Panc1 (cell line): ENCODE measurements at places on chromosomes 1 and 21. TPM values are rescaled to one million over a fixed set of nuclear protein-coding genes. Genes with fewer than 3 reads are reported as not detected.
A peak's percentile ranks its signal among the peaks of the same experiment; 100 is the strongest.

DNA sequence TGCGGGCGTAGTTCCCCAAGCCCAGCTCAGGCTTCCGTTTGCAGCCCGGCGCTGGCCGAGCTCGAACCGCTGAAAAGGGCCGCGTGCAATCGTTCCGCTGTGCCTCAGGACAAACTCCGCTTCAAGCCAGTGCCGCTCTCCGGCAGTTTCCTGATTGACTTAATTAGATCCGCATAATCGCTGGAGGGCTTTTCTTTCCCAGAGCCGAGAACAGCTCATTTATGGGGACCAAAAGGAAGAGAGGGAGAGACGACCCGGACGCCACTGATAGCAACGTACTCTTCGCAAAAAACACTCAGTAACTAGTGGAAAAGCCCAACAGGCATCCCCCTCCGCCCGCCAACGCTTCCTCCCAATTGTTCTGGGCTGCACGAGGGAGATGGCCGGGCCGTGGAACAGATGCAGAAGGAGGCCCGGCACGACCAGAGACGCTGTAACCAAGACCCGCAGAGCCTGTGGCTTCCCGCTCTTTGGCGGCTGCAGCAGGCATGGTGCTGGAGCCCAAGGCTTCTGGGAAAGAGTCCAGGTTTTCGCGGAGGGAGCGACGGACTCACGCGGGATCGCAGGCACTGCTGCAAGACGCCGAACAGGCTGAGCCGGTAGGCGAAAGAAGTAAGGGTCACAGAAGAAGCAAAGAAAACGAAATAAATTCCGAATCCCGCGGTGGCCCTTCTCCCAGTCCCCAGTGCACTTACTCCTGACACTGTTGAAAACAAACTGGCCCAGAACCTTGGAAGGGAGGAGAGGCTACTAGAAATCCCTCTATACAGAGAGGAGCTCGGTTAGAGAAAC lies 3.6 kb upstream of the FOXD2 start:
- DNase-seq = no peak

RGSL1 gene
- total RNA-seq = not detected

DNA sequence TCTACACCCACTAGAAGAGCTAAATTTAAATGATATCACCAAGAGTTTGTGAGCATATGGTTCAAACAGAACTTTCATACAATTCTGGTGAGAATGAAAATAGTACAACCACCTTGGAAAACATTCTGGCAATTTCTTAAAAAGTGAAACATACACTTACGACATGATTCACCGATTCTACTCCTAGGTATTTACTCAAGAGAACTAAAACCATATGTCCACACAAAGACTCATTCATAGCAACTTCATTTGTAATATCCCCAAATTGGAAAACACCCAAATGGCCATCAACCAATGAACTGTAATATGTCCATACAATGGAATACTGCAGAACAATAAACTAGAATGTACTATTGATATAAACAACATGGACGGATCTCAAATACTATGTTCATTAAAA lies 51.2 kb upstream of the ADAM30 start:
- DNase-seq = peak; percentile 15

S100A1 gene
- total RNA-seq = 2.9 TPM

HES3 gene
- not detected for total RNA-seq

CCDC27 gene
- not detected for total RNA-seq

GBP4 gene
- total RNA-seq = 3.3 TPM

TACSTD2 gene
- total RNA-seq = 0.28 TPM

RBM11 gene
- total RNA-seq = 0.15 TPM

GRCh38 chr1:241518476-241519307 lies 863 bp downstream of the FH start:
- no peak for DNase-seq

GRCh38 chr1:157103268-157103667 lies 3.7 kb upstream of the ETV3L start:
- DNase-seq = no peak

GRCh38 chr1:113041569-113042284 lies 31.3 kb upstream of the LRIG2 start:
- no peak for DNase-seq
